ENCODE measurements at places on chromosomes 5 and 9.

DNA sequence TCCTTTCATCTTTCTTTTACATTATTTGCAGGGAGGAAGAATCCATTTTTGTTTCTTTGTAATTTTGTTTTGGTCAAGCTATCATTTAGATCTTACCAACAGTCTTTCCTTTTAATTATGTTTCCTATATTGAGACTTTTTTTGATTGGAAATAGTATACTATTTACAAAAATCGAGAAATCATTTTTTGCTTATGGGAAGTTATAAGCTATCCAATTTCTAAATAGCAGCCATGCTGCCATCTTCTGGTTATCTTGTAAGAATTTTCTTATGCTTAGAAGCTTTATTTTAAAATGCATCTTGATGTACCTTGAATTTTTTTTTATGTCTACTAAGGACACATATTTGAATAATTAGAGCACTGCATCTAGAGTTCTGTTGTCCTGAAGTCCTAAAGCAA is 821.2 kb downstream of the PTPRD start:
- DNase-seq = no peak

DNA sequence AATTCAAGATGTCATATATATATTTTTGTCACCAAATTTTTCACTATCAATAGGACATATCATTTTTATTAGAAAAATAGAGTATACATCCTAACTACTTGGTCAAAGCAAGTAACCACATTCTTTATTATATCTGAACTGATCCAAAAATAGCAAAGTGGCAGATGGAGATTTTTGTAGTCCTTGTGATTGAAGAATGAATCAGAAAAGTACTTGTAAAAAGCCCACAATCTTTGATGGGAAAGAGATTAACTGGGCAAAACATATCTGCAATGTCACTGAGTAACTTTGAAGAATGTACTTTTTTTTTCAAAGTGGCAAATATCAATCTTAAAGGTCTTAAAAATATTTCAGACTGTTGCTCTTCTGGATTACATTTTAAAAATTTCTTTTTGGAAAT is 1040.6 kb upstream of the SEMA6A start:
- DNase-seq = no peak

- no peak for DNase-seq
Measured at GRCh38 chr9:19600538-19600937, 188.3 kb downstream of the SLC24A2 start.

DNA sequence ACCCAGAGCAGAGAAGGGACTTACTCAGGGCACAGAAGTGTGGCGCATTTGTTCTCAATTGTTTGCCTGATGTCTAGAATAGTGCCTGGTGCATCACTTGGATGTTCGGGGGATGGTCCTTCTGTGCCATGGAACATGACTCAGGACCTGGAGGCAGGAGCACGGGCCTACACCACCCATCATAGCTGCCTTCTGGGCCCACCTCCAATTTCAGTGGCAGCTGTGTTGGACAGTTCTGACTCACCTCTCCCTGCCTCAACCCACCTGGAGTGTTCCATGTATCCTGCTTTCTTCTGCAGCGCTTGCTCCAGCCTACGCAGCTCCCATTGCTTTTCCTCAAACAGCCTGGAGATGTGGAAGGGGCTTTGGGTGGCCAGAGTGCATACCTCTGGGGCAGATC is 12.5 kb upstream of the CXCL14 start:
- DNase-seq = no peak

DNA sequence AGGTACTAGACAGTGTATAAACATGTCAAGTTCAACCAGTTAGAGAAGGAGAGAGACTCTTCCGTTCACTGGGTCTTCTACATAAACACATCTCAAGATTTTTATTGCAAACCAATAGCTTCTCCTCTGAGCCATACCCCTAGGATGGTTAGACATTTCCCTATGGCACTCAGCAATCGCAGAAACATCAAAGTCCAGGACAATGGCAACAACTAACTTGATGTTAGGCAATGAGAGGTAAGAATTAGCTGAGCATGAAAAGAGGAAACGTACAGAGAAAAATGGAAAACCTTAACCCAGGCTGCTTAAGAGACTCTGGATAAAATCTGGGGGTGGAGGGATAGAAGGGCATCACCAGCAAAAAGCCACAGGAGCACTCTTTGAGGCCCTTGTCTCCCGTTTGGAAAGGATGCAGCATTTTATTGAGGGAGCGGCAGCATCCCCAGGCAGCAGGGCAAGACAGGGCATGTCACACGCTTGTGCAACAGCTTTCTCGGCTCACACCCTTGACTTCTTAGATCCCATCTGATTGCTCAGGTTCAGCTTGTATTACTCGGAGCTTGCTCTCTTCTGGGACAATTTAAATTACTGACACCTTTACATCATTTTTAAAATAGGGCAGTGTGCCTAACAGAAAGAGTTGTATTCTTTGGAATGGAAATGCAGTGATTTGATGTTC is 8.6 kb upstream of the PSAT1 start:
- no peak for DNase-seq

DNA sequence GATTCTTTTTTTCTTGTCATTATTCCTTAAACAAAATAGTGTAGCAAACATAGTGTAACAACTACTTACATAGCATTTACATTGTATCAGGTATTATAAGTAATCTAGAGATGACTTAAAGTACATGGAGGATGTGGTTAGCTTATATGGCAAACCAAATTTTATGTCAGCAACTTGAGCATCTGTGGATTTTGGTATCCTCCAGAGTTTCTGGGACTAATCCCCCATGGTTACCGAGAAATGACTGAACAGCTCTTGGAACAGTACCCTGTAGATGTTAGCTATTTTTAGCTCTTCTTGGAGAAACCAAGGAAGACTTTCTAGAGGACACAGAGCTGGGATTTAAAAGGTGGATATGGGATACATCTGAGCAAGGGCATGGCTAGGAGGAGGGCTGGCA is 157.6 kb upstream of the KLF4 start:
- no peak for DNase-seq

- DNase-seq = no peak
Measured at GRCh38 chr5:90248640-90249039, 160.9 kb downstream of the CETN3 start.

DNA sequence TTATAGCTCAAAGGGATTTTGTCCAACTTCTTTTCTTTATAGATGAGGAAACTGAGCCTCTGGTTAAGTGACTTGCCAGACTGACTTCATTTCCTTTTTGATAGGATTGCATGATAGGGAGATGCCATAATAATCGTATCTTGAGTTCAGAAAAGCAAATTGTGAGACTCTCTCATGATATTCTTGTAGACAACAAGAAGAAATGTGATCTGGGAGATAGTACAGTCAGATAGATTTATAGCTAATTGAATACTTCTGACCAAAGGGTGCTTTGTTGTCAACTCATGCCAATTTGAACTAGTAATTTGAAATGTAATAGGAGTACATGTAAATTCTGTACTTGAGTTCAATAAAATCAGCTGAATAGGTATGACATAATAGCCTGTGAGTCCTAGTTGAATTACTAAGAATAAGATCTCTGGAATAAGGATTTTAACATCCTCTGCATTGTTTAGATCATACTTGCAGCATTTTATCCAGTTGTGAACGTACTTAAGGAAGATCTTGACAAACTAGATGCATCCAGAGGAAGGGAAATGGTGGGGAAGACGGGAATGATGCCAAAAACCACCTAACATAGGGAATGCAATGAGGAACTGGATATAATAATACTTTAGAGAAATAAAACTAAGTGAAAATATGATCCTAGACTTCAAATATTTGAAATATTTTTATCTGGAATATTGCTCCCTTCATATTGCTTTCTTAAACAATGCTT is 25.5 kb downstream of the CWC27 start:
- DNase-seq = no peak

DNA sequence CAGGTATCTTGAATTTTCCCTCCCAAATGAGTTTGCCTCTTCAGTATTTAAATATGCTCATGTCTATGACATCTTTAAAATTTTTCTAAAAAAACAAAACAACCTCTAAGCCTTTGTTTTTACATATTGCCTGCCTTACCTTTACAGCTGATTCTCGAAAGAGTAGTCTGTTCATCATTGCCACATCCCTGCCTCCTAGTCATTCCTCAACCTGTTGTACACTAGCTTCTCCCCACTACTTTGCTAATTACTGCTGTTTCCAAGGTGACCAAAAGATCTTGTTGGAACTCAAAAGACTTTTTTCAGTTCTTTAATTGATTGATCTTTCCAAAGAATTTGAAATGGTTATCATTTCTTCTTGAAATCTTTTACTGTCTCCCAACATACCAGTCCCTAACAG is 1.9 kb upstream of the NADK2 start:
- no peak for DNase-seq

DNA sequence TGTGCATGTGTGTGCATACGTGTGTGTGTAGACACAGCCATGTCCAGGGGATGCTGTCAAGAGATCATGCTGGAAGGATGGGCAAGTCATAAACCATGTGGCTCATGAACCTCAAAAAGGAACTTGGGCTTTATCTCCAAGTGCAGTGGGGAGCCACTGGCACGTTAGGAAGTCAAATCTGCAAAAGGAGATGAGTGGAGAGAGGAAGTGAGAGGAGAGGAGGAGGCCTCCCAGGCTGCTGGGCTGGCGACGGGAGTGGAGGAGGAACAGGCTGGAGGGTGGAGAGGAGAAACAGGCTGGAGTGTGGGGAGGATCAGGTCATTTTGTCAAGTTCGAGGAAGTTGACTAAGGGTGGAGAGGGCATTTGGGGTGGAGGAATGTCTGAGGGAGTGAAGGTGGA is 29.2 kb upstream of the TIFAB start:
- DNase-seq = no peak

GRCh38 chr9:27672718-27673117 is 99.4 kb upstream of the C9orf72 start:
- no peak for DNase-seq

GRCh38 chr9:134367061-134367460 is 40.8 kb downstream of the RXRA start:
- DNase-seq = no peak
